ENCODE measurements at places on chromosomes 12 and 14.

GRCh38 chr14:78593949-78594348, 423.8 kb downstream of the NRXN3 start:
- no peak for DNase-seq

DNA sequence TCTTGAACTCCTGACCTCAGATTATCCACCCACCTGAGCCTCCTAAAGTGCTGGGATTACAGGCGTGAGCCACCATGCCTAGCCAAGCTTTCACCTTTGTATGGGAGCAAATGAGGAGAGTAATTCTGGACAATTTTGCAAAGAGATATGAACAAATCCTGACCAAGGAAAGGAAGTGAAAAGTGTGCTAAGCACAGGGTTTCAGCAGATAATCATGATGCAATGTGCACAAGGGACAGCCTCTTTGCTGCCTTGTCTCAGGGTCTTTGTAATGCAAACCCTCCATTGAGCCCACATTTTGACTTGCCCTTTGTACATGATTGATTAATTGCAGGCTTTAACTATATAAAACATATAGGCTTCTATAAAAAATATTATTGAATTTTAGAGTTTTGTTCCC, 9.2 kb upstream of the PYGL start:
- no peak for DNase-seq

DNA sequence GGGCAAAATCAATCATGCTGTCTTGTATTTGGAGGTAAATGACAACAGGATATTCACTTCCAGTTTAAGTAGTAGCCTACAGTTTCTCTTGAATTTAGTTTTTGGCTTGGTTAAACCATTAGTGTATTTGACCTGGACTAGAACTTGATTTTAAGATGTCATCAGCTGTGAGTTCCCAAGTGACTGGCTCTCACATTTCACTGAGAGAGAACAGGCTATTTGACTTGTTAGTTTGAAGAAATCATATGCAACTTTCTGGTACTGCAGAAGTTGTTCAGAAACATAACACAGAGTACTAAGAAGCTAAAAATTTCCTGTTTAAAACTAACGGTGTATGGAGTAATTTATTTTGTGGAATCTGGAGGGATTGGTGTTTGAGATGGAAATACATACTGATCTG, 22.3 kb downstream of the MNAT1 start:
- DNase-seq = no peak

GRCh38 chr14:20690848-20691640, 2.5 kb downstream of the ANG start:
- no peak for DNase-seq

- DNase-seq = no peak
These were observed 66.4 kb upstream of the ARHGAP5 start for GRCh38 chr14:32010604-32011125.

DNA sequence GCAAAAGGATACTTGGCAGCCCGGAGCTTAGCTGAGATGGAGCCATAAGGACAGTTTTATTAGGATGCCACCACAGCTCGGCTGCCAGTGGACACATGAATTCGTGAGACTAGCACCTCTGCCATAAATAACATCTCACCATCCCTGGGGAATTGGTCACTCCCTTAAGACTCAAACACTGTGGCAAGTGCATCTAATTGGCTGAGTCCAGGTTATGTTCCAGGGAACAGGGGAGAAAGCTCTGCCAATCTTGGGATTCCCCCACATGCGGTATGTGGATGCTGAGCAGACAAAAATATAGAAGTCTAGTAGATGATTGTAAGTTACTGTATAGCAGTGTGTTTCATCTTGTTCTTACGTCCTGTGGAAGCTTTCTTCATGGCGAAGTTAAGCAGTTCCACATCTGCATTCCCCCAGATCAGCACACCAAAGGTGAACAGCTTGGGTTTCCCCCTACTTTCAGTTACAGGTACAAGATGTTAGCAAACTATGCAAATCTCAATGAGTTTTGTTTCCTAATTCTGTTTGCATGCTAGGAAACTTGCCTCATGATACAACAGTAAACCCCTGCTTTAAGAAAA, 131.1 kb downstream of the ETV6 start:
- DNase-seq = no peak

- no peak for DNase-seq
These were observed 2.1 kb upstream of the PLEK2 start for GRCh38 chr14:67413806-67414769.

DNA sequence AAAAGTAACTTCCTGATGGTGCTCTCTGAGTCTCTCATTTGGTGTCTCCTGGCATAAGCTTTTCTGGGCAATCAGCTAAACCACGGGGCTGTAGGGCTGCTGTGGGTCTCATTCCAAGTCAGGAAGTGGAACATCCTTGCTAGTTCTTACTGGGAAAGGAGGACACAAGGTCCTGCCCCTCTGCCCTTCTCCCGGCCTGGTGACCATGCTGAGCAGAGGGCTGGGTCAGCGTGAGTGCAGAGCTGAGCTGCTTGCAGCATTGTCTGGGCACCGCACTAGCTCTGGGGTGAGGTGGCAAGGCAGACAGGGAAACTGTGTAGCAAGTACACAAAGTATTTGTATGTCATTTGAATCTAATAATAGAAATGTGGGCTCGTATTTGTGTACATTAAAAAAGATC, 45.0 kb upstream of the ASPG start:
- DNase-seq = no peak

GRCh38 chr12:56785141-56785865, 22.2 kb downstream of the HSD17B6 start:
- DNase-seq = no peak

GRCh38 chr12:104622928-104623327, 166.2 kb downstream of the CHST11 start:
- DNase-seq = no peak

DNA sequence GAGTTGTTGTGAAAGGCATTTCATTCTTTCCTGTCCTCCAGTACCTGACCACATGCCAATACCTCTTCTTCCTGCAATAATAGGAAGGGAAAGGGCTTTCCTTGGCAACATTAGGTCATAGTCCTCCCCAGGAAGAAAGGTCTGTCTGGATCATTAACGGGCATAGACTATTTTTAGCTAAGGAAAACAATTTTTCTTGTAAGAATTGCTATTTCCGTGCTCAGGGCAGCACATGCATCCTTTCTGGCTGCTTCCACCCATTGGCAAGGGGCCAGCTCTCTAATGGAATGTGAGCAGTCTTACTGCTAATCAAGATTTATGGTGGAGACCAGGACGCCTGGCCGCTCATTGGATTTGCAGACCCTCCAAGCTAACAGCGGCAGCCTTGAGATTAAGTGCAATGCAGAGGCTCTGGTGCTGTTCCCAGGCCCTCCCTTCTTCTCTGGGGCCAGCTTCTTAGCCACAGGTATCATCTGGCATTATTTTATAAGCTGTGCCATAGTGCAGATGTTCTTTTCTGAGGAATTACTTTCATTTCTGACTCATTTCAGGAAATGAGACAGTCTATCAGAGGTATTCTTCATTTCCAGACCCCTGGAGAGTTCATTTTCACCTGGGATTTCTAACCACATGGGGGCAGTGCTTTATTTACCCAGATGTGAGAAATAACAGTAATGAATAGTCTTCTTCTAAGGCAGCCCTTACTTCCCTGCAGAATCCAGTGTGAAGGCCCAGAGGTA, 52.9 kb downstream of the ANO6 start:
- no peak for DNase-seq

DNA sequence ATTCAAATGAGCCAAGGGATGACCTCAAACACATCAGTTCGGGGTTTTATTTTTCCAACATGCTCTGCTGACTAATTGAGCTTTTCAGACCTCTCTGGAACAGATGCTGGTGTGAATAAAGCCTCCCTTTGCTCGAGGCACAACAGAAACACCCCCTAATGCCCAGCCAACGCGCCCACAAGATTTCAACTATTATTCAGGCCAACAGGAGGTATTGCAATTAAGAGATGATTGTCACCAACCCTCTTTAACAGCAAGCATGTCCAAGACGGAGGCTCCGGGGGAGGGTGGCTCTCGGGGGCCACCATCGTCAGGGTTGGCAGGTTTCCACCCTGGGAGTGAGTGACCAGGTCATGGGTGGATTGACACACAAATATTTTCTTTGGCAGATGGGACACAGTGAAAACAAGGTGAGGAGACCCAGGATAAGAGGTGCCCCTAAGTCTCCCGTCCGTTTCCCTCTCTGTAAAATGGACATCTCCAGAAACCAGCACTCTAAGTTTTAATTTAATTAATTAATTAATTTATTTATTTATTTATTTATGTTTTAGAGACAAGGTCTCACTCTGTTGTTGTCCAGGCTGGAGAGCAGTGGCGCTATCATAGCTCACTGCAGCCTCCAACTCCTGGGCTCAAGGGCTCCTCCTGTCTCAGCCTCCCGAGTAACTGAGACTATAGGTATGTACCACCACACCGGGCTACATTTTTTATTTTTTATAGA, 56.1 kb downstream of the MAP1LC3B2 start:
- DNase-seq = no peak

DNA sequence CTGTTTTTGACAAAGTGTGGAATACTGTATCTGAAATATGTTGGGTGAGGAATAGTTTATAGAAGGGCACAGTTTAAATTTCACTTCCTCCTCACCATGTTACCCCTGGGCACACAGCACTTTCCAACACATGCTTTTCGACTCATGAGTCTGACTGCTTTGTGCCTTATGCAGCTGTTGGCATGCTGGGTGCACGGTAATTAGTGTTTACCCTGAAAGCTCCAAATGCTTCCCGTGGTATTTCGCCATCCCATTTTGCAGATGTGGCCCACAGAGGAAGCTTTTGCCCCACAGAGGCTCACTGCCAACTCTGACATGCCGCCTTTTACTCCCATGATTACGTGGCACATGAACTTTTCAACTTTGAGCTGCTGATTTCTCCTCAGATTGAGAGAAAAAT, 168.6 kb downstream of the PRKCH start:
- DNase-seq = no peak

DNA sequence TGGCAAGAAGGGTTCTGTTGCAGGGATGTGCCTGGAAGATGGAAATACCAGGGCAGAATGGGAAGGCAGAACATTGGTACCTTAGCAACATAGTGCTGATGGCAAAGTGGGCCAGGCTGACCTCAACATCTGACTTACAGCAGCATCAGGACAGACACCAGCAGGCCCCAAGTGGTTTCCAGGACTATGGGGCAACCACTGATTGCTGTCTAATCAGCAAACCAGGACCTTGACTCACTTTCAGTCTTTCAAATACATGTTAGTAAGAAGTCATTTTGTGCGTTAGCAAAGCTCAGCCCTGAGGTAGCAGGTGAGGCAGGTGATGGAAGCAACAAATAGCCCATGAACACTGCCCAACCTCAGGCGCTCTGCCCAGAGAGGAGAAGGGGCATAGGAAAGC, 4.7 kb upstream of the SPTSSA start:
- no peak for DNase-seq

- no peak for DNase-seq
These were observed 36.6 kb downstream of the NID2 start for GRCh38 chr14:52032204-52032801.

DNA sequence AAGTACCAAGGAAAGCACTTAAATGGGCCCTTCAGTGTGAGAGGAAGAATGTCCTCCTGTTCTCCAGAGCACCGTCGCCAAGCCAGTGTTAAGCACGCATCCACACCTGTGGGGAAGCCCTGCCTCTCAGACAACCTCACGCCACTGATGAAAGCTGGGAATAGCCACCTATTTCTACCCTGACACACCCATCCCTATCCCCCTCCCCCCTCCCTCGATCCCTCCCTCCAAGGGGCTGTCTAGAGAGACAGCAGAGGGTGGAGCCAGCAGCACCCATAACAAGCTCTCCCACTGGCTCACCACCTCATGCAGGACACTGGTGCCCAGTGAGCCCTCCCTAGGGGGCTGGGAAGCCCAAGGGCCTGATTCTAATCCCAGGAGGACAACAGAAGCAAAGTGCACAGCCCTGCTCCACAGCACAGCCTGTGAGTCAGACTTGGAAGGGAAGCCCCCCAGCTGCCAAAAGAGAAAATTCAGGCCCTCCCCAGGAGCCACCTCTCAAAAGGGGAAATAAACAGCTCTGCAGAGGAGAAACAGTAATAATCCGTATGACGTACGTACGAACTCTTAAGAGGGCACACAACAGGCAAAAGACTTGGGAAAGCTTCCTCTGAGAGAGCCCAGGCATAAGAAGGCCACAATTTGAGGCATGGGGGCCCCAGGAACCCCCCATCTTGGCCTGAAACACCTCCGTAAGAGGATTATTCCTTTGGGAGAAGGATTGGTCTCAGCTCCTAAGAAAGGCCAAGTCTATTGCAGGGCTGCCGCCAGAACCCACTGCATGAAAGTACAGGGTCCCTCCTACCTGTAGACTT, 7.8 kb downstream of the PITPNM2 start:
- DNase-seq = no peak

DNA sequence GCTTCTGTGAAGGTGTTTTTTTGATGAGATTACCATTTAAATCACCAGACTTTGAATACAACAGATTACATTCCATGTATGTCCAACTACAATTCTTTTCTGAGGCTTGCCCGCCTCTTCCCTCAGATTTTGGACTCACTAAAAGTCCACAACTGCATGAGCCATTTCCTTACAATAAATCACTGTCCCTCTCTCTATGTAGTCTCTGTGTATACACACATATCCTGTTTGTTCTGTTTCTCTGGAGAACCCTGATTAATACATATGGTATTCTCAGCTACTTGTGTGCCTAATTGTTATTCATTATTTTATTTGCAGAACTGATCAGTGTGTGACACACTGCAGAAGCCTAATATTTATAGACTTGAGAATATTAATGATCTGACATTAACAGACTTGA, 2.4 kb upstream of the MIPOL1 start:
- DNase-seq = no peak

DNA sequence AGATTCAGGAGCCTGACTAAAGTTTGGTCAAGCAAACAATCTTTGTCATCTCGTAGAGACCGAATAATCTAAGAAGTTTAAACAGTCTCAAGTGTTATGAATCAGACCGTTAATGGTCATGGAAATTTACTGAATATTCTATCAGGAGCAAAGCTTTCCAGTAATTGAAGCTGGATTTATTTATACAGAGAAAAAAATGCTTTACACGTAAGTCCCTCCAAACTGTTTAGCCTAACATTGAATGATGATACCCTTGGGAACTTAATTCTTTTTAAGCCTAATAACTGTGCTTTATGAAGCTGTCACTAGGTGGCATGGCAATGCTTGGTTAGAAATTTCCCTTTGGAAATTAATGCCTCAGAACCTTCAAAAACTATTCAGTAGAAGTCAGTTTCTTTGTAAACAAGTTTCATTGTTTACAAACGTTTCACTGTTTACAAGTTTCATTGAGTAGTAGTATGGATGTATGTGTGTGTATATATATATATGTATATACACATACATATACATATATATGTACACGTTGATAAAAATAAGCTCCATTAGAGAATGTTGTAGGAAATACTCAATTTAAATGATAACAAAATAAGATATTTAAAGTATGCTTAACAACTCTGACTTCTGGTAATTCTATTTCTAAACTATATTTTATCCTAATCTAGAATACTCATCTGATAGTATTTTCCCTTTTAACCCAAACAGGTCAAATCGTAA, 32.1 kb downstream of the DEPDC4 start:
- DNase-seq = no peak
